ENCODE measurements at places on chromosomes 1 and 21. TPM values are rescaled to one million over a fixed set of nuclear protein-coding genes. Genes with fewer than 3 reads are reported as not detected.

GRCh38 chr1:4847711-4848110, 193.3 kb downstream of the AJAP1 start:
- DNase-seq: no peak

DNA sequence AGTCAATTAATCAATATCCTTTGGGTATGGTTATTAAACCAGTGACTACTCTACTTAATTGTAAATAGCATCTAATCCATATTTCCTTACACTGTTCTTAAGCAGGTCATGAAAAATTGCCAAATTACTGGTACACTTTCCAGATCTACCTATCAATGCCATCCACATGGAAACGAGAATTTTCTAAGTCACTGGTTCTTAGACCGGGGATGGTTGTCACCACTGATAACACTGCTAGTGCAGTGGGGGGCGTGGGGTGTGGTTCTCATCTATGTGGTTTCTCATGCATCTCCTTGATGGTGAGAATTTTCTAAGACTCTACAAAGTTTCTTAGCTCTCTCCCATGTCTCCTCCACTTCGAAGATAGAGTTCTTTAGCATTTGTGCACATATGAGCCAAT, 63.7 kb upstream of the COG2 start:
- DNase-seq: no peak

DNA sequence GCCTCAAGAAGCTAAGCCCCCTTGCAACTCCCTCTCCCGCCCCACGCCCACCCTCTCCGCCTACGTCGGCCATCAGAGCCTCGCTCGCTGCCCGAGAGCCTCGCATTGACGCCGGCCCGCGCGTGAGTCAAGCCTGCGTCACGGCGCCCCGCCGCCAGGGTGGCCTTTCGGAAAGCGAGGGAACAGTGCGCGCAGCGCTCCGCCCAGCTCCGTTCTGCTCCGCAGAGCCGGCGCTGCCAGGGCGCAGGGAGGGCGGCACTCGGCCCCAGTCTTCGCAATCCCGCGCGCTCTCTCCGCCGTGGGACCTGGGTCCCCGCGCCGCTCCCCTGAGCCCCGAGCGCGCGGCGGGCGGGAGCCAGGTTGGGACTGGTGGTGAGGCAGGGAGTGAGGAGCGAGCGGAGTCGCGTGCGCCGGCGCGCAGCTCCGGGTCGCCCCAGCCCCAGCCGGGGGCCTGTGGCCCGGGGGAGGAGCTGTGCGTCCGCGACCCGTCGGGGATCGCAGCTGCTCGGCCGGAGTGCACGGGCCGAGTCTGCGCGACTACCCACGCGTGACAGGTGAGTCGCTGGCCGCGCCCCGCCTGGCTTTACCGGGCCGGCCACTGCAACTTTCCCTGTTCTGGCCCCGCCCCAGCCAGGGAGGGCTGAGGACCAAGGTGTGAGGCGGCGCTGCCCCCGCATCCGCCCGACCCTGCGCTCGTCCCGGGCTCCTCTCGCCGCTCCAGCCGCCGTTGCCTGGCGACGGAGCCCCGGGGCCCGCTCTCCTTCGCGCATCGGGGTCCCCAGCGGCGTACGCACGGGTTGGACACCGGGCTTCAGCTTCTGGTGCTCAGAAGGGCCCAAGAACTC, at the start of gene SLC6A17:
SLC6A17 (plus strand) TSS at position 165 of the 845 bp plus-strand sequence. CDS start 16,436 bp downstream, outside the sequence.
- DNase-seq: no peak

GRCh38 chr1:153612755-153613331, at the start of gene S100A16:
Gene S100A16, minus strand, starts transcription at chr1:153613137. Its CDS starts 4,986 bp downstream, at chr1:153608151.
- DNase-seq: no peak

DNA sequence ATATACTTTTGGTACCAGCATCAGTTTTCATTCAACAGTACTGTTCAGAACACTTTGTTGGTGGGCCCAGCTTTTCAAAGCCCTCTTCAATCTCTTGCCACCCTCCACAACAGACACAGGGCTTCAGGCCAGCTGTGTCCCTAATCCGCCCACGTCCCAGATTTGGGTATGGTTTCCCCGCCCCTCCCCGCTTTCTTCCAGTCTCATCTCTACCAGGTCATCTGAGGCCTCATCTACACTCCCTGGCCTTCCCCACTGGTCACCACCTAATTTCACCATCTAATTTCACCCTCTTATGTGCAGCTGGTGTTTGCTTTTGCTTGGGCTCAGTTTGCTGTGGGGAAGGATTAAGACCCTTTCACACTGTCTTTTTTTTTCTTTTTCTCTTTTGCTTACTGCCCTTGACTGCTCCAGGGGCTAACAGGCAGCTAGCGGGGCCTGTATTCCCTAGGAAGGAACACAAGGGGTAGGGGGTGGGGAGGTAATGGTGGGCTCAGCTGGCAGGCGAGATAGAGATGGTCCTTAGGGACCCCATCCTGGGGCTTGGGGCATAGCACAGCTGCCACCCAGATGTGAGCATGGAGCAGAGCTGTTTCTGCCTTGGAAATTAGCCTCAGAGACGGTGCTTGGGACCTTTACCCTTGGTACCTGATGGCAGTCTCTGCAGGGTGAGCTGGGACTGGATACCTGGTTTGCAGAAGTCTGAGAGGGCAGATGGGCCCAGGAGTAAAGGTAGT, 3.8 kb upstream of the EPB41 start:
- no peak for DNase-seq

DNA sequence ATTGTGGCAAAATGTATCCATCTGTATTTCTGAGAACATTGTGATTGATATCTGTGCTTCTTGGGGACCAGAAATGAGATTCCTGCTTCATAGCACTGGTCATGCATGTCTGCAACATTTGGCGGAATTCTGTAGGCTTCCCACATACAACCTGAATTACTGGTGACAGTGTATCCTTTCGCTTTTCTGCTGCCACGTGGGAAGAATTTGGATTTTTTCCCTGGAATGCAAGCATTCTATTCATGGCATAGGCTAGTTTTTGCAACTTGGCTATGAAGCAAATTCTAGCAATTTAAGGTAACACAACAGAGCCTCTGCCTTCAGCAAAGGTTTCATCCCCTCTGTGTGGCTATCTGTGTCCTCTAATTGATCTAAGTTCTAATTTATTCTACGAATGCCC, 85.9 kb downstream of the BCAR3 start:
- no peak for DNase-seq

DNA sequence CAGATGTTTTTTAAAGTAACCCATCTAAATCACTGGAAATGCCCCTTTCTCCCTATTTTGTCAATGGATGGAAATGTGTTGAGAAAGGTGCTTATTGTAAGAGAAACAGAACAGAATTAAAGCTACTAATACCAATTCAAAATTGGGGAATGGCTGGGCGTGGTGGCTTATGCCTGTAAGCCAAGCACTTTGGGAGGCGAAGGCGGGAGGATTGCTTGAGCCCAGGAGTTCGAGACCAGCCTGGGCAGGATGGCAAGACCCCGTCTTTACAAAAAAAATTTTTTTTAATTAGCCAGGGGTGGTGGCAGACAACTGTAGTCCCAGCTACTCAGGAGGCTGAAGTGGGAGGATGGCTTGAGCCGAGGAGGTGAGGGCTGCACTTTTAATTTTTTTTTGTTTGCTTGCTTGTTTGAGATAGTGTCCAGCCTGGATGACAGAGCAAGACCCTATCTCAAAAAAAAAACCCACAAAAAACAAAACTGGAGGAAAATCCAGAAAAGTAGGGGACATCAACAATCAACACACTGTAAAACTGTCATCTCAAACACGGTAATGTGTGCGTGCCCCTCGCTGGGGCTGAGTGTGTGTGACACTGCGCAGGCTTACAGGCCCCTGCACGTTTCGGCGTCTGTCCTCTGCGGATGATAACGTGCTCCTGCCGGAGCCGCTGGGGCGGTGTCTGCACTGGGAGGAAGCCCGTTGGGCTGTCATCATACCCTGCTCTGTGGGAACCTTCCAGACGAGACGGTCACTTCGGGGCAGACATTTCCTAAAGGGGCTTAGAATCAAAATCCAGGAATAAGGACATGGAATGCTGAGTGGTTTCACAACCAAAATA, 11.6 kb upstream of the POFUT2 start:
- no peak for DNase-seq

- no peak for DNase-seq
Observed at GRCh38 chr1:212267460-212267859, 17.8 kb upstream of the PPP2R5A start.

- DNase-seq: no peak
Observed at GRCh38 chr1:38941093-38941492, 537 bp downstream of the RHBDL2 start.

- no peak for DNase-seq
Observed at GRCh38 chr21:36747041-36747814, 48.3 kb downstream of the SIM2 start.

GRCh38 chr1:17306407-17306806, 1.6 kb upstream of the PADI4 start:
- no peak for DNase-seq

Gene CACNA1S
- total RNA-seq: not detected

Gene TBX19
- total RNA-seq: 5.3 TPM

Gene ARMH1
- total RNA-seq: 1.5 TPM

Gene PRKAA2
- total RNA-seq: not detected

Gene PLA2G2C
- not detected for total RNA-seq
